ENCODE measurements at places on chromosomes 6 and 20.

GRCh38 chr6:99002831-99003230 is 55.1 kb upstream of the FBXL4 start:
- DNase-seq = no peak

GRCh38 chr6:134551245-134551960 is 233.5 kb upstream of the SGK1 start:
- no peak for DNase-seq

DNA sequence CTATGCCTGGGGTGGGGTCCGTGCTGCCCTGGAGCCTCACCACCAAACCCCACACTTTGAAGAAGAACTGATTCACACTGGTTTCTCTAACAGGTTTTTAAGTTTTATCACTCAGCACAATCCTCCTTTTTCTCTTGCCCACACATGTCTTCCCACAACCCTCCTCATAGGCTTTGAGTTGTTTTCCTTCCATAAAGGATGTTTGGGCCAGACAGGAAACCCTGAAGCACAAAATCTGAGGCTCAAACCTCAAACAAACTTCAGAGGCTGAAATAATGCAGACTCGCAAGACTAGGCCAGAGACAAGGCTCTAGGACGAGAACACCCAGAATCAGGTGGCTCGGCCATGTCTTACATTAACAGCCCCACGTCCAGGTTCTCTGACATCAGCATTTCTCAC is 35.3 kb downstream of the EZR start:
- no peak for DNase-seq

DNA sequence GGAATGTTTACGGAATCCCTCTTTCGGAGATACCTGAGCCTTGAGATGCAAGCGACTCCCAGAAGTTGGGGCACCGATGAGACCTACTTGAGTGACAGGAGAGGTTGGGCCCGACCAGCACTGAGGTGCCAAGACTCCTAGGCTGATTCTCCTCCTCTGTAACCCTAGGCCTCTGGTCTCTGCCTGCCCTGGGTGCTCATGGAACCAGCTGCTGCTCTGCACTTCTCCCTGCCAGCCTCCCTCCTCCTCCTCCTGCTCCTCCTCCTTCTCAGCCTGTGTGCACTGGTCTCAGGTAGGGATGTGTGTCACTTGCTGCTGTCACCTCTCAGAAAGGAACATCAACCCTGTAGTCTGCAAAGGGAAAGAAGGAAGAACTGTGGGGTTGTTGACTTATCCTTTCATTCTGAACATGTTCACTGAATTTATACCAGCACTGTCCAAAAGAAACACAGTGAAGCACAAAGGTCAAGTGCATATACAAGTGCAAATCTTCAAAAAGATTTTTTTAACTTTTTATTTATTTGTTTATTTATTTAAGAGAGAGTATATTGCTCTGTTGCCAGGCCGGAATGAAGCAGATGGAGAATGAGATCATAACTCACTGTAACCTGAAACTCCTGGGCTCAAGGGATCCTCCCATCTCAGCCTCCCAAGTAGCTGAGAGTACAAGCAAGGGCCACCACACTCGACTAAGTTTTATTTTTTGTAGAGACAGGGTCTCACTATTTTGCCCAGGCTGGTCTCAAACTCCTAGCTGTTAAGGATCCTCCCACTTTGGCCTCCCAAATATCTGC is 913 bp downstream of the BTN2A2 start:
- DNase-seq = no peak

DNA sequence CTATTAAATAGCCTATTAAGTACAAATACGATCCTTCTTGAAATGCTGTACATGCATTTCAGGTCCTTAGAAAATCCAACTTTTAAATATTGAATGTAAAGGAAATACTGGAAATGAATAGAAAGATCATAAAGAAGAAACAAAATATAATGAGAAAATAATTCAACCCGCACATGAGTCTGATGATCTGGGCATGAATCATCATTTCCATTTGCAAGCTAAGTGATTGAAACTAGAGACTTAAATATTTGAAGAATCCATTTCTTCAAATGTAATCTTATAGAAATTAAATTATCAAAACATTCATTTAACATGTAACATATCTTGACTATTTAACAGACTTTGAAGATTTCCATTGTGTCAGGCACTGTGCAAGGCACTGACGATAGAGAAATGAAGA is 977.0 kb downstream of the TFAP2A start:
- no peak for DNase-seq

GRCh38 chr20:35257175-35257909 is 20.6 kb downstream of the MMP24OS start:
- DNase-seq = no peak

DNA sequence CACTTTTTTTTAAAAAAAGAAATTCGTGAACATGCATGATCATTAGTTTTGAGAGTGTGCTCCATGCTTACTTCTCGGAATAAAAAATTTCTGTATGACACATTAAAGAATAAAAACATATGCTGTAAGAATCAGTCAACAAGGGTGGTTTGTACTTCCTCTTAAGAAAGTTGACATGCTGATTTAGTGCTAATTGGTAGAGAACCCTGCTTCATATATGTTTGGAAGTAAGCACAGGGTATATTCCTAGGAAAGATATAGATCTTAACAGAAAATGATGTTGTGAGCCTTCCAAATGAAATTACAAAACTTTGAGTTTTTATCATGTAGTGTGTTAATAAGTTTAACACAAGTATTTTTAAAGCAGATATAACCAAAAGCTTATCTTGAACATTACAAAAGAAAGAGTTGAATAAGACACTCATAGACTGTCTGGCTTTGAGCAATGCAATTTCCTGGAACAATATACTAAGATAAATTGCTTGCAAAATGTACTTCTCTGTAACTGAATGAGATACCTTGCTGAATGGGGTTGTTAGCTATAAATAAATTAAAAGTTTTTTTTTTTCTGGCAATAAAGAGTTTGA is 13.8 kb upstream of the VIP start:
- no peak for DNase-seq

GRCh38 chr6:125866433-125866832 is 75.7 kb downstream of the NCOA7 start:
- DNase-seq = no peak

GRCh38 chr6:136250686-136251008 is 536 bp upstream of the MTFR2 start:
- DNase-seq = no peak

DNA sequence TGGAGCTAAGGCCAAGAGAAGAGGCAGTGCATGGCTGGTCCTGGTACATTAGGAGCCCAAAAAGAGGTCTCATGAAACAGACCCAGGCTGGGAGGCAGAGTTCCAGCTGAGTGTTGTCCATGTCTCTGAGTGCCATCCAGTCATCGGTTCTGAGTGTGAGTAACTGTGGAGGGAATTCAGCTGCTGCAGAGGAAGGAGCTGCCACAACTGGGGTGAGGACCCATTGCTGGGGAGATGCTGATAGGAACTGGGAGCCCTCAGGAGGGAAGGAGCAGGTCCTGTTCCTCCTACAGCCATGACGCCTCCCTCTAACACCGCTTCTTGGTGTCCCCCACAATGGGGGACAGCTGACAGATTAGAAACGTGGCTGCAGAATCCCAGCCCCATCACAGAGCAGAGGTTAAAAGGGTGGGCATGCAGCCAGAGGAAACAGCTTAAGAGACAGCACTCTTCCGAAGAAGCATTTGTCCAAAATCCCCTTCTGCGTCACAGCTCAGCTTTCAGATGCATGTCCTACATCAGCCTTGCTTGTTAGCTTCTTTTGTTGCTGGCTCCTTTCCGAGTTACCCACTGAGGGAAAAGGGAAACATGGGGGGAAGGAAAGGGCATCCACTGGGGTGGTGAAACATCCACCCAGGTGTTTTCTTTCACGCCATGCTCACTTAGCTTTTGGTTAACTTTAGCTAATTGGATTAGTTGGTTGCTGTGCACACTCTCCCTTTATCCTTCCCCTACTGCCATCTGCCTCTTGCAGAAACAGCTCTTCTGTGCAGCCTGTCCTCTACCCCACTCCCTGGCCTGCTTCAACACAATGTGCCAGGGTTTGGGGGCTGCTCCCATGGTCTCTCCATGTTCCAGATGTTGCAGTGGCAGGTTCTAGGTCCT is 239.2 kb downstream of the SYNDIG1 start:
- no peak for DNase-seq

- no peak for DNase-seq
Observed at GRCh38 chr6:9250852-9251251, 815.5 kb upstream of the SLC35B3 start.

GRCh38 chr6:157233686-157234085 is 89.6 kb downstream of the TMEM242 start:
- no peak for DNase-seq

DNA sequence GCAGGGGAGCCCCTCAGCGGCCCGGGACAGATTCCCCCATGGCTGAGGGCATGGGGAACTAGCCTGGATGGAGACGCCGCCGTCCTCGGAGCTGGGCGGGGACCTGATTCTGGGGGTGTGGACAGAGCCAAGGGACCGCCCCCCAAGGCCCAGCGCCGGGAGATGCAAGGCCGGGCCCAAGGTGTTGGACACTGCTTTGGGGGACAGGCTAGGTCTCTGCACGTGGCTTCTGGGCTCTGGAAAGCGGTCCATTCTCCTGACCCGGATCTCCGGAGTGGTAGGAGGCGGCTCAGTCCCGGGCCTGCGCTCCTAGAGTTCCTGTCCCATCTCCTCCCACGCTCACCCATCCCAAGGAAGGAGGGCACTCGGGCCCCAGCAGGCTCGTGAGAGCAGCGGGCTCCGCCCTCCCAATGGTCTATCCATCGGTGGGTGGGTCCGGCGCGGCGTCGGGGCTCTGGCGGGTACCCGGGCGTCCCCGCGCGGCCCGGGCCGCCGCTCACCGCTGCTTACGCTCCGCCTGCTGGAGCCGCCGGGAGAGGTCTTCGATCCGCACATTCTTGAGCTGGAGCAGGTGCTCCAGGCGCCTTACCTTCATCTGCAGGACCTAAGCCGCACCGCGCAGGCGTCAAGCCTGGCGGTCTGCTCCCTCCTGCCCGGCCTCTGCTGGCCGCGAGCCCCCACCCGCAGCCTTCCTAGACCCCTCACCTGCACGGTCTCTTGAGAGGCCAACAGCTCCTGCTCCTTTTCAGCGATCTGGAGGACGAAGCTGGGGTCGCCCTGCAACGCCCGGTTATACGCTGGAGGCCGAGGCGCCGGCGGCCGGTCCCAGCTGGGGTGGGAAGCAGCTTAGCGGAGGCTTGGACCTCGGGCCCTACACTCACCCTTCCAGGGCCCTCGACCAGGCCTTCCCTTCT is 3.3 kb downstream of the SPEF1 start:
- DNase-seq = no peak

DNA sequence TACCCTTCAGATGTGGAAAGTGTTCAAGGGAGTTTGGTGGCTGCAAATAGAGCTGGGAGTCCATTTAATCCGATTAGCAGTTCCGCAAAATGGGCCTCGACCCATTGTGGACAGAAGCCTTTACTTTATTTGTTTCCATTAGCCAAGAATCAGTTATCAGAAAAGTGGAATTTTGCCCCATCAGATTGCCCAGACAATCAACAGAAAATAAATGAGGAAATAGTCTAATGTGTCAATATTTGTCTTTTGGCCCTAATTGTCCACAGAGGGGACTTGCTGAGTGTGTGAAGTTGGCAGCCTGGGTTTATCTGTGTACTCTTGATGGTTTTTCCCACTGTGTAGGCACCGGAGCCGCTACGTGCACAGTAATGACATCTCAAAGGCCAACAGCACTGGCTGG is 134.3 kb downstream of the LINC00237 start:
- no peak for DNase-seq

GRCh38 chr6:4682431-4683097 is 93.6 kb upstream of the CDYL start:
- no peak for DNase-seq

DNA sequence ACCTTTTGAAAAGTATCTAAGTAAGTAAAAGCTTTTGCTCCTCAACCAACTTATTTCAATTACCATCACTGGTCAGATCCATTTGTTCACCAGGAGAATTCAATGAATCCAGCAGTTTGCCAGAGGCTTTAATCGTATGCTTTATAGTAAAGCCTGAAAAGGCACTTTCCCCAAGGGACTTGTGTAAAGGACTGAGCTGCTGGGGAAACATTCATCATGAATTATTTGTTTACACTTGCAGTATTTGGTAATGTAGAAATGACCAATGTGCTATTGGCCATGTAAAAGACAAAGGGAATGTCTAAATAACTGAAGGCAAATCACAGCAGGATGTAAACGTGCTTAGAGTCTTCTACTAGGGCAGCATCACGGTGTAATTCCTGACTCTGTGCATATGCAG is 471.4 kb downstream of the ADGRB3 start:
- no peak for DNase-seq

DNA sequence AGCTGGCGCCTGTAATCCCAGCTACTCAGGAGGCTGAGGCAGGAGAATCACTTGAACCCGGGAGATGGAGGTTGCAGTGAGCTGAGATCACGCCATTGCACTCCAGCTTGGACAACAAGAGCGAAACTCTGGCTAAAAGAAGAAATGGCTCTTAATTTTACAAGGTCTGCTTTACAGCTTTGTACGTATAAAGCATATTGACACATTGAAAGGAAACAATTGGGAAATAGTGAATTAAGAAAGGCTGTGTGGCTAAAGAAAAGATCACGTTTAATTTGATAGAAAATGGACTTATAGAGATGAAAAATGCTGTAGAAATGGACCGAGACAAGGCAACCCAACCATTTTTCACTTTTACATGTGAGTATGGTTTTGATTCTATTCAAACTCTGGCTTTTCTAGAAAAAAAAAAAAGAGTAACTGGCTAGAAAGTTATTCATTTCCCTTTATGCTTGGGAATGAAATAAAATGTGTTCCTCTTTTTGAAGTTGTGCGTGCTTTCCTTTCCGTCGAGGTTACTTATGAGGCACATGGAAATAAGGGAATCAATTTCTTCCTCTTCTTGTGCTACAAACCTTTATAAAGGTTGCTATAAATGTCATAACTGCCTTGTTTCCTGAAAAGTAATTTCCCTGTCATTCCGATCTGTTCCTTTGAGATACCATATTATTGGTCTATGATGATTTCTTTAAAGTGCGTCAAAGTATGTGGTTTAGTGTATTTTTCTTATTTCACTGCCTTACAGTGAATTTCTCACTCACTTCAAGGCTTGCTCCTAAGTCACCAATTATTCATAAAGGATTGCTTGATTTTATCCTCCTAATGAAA is 29.4 kb downstream of the PFDN4 start:
- DNase-seq = no peak

DNA sequence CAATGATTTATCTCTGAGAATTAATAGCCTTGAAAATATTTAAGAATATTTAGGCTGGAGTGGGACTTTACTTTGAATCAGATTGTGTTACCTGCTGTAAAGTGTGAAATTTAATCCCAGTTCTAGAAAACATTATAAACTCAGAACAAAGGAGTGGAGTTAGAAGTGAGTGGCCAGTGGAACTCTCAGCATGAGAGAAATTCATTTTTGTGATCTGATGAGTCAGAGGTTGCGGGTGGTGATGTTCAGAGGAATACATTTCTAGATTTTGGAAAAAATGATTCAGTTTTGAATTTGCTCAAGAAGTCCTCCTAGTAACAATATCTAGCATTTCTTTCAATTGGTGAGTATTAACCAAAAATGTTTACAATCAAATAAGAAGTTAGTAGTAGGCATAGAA is 167.5 kb downstream of the ZFAND3 start:
- DNase-seq = no peak

Measured in GM12878 (cell line).